Mucosa of gallbladder (tissue), 1 donor: ENCODE measurements at places on chromosomes 12 and 14. TPM values are rescaled to one million over a fixed set of nuclear protein-coding genes. Genes with fewer than 3 reads are reported as not detected.

Gene DNAH10
- 0.23 TPM for total RNA-seq

Gene OTOGL
- total RNA-seq: 0.20 TPM

Gene TMTC2
- 41.3 TPM for total RNA-seq

Gene CPNE8
- 14.8 TPM for total RNA-seq

Gene HPD
- 2.8 TPM for total RNA-seq

Gene LUM
- total RNA-seq: 172 TPM

Gene FRMD6
- total RNA-seq: 20.3 TPM

Gene RNASE7
- 22.1 TPM for total RNA-seq

Gene C12orf54
- total RNA-seq: not detected

Gene ERBB3
- total RNA-seq: 228 TPM

Gene KCNC2
- not detected for total RNA-seq

Gene FCF1
- 37.3 TPM for total RNA-seq

Gene CLEC2D
- total RNA-seq: 9.0 TPM

Gene LRRC10
- total RNA-seq: not detected

Gene RILPL1
- 13.4 TPM for total RNA-seq

Gene LRRIQ1
- total RNA-seq: 2.0 TPM

Gene GPHN
- total RNA-seq: 41.8 TPM

Gene TNS2
- total RNA-seq: 124 TPM

Gene ATF7
- 53.3 TPM for total RNA-seq

Gene STK38L
- total RNA-seq: 86.7 TPM

Gene ZFYVE1
- total RNA-seq: 24.9 TPM

Gene HOXC12
- total RNA-seq: not detected

Gene MYH6
- total RNA-seq: not detected

Gene CKB
- 424 TPM for total RNA-seq

Gene TMEM132D
- total RNA-seq: not detected

Gene SDR9C7
- total RNA-seq: not detected

Gene FGD4
- 75.6 TPM for total RNA-seq

Gene POTEG
- total RNA-seq: not detected

Gene SLC25A21
- total RNA-seq: 1.6 TPM

Gene TBX5
- 0.20 TPM for total RNA-seq

Gene IGFBP6
- total RNA-seq: 22.8 TPM

Gene INSM2
- not detected for total RNA-seq

Gene CARMIL3
- total RNA-seq: 1.6 TPM

Gene KRT83
- total RNA-seq: not detected

Gene MARS1
- total RNA-seq: 116 TPM

Gene HCAR3
- not detected for total RNA-seq

Gene GPRC5D
- not detected for total RNA-seq

Gene FAM186B
- total RNA-seq: 0.32 TPM

Gene SPTB
- 3.1 TPM for total RNA-seq

Gene ARPC3
- 195 TPM for total RNA-seq

Gene ESPL1
- 1.5 TPM for total RNA-seq

Gene PAH
- total RNA-seq: 958 TPM

Gene IRAK3
- total RNA-seq: 7.1 TPM

Gene PPP2R5E
- total RNA-seq: 41.9 TPM

Gene ALG10
- 11.3 TPM for total RNA-seq

Gene SERPINA10
- total RNA-seq: 0.32 TPM

Gene PCED1B
- 9.5 TPM for total RNA-seq

Gene SYT1
- total RNA-seq: 6.5 TPM

Gene MMP19
- 5.2 TPM for total RNA-seq

Gene CLEC12A
- total RNA-seq: 3.5 TPM

Gene PLEK2
- total RNA-seq: 10.5 TPM

Gene PPM1H
- total RNA-seq: 73.4 TPM

Gene C12orf56
- 0.52 TPM for total RNA-seq

Gene EPYC
- total RNA-seq: not detected

Gene JAG2
- 12.7 TPM for total RNA-seq

Gene TAS2R46
- total RNA-seq: 0.46 TPM

Gene OR4K17
- total RNA-seq: not detected

Gene EIF2S3B
- total RNA-seq: 2.6 TPM

Gene RPGRIP1
- total RNA-seq: 0.49 TPM
